ENCODE measurements at places on chromosomes 16 and 17.

GRCh38 chr17:9170853-9171252 is 149.5 kb downstream of the NTN1 start:
- DNase-seq: no peak

- DNase-seq: no peak
Observed at GRCh38 chr16:85236818-85237150, 124.5 kb upstream of the CIBAR2 start.

GRCh38 chr17:49776551-49777300 is 11.8 kb upstream of the KAT7 start:
- DNase-seq: no peak

GRCh38 chr16:87966685-87967185 is 15.5 kb downstream of the BANP start:
- DNase-seq: no peak

GRCh38 chr16:68629351-68629910 is 15.7 kb upstream of the CDH3 start:
- DNase-seq: no peak

GRCh38 chr17:4879601-4880000 is 19.7 kb upstream of the C17orf107 start:
- no peak for DNase-seq

DNA sequence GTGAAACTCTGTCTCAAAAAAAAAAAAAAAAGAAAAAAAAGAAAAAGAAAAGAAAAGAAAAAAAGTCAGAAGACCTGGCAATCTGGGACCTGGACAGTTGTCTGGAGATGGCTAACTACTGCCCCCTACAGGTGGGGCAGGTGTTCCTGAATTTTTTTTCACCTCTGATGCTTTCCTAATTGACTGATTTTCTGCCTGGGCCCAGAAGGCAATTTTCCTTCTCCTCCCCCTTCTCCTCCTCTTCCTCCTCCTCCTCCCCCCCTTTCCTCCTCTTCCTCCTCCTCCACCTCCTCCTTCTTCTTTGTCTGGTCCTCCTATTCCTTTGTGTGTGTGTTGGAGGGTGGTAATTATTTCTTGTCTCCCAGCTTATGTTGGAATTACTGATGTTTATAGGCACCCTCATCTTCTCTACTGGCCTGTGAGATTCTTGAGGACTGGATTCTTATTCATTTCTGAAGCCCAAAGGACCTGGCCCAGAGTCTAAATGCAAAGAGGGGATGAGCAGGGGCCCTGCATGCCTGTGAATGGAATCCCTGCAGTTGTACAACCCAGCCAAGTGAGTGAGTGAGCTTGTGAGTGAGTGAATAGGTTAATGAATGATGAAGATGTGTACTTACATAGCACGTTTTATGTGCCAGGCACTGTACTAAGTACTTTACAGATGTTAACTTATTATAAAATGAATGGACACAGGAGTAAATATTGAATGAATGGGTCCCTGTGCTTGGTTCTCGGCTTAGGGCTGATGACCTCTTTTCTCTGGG is 26.9 kb downstream of the IRX5 start:
- DNase-seq: no peak

GRCh38 chr16:3946604-3947180 is 66.2 kb upstream of the CREBBP start:
- DNase-seq: no peak

Measured in bone marrow (tissue), 2 donors.